Stimulated activated CD4-positive, alpha-beta T cell treated with anti-CD3 and anti-CD28 coated beads, Interleukin-1b, Interleukin-23, amount 100 ng/mL, for 24 hours (primary cell): ENCODE measurements at places on chromosomes 5 and 9.

DNA sequence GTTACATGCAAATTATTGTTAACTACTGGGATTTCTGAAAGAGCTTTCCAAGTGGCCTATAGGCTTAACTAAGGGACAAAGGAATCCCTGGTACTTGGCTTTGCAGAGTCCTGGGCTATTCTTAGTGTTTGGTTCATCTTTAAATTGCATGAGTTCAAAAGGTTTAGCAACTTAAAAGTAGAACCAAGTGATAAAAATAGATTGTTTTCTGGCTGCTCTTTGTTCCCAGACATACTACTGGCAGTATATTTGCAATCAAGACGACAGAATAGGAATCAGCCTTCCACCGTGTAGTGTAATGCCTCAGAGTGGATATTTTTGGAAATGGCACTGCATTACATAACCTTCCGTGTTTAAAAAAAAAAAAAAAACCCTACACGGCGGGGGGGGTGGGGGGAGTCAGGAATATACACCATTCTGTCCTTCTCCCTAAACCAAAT is 1.0 kb downstream of the NREP start:
- no peak for DNase-seq

- DNase-seq, result no peak
Measured at GRCh38 chr5:174093123-174093522, 47.6 kb downstream of the NSG2 start.

- DNase-seq, result no peak
Measured at GRCh38 chr9:126833710-126834345, 26.6 kb upstream of the ZBTB34 start.

- DNase-seq, result no peak
Measured at GRCh38 chr9:38372762-38373619, 19.5 kb upstream of the ALDH1B1 start.

DNA sequence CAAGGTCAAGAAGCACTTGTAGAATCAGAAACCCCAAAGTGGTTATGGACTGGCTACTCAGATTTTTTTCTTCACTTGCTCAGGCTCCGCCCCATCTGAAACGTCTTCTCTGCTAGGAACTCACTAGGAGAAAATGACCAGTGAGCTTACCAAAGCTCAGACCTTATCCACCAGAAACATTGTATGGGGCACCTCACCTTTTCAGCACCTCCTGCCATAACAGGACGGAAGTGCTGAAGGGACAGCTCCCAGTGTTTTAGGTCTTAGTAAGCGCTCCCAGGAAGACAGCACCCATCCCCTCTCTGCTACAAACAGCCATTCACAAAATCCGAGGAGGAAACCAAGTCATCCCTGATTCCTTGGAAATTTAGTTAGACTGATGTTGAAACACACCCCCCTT is 1.2 kb upstream of the GABRA1 start:
- DNase-seq, result no peak
